ENCODE measurements at places on chromosomes 5 and 9.

DNA sequence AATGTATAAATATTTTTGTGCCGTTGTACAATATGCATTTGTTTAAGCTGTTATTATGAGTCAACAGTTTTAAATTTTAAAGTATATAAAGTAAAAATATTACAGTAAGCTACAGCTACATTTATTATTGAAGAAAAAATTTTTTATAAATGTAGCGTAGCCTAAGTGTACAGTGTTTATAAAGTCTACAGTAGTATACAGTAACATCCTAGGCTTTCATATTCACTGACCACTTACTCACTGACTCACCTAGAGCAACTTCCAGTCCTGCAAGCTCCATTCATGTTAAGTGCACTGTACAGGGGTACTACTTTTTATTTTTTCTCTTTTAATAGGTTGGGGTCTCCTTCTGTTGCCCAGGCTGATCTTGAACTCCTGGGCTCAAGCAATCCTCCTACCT, 30.6 kb downstream of the SIL1 start:
- DNase-seq, result no peak

- no peak for DNase-seq
Measured at GRCh38 chr9:124624735-124624992, 117.5 kb upstream of the NR5A1 start.

GRCh38 chr5:126926187-126926586, 104.2 kb downstream of the MARCHF3 start:
- DNase-seq, result no peak

DNA sequence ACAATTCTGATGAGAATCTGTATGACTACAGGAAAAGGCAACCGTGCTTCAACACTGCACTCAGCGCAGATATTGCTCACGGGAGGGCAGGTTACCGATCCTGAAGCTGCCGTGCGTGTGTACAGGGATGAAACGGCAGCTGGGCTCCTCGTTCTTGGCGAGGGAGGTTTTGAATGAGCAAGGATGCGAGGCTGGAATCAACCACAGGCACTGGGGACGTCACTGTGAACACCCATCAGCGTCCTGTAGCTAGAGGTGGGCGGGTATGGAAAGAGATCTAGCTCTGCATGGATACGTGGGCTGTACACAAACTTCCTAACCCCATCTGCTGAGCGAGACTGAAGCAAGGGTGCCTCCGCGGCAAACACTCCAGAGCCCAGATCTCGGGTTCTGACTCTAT, 84.3 kb upstream of the COL5A1 start:
- no peak for DNase-seq

DNA sequence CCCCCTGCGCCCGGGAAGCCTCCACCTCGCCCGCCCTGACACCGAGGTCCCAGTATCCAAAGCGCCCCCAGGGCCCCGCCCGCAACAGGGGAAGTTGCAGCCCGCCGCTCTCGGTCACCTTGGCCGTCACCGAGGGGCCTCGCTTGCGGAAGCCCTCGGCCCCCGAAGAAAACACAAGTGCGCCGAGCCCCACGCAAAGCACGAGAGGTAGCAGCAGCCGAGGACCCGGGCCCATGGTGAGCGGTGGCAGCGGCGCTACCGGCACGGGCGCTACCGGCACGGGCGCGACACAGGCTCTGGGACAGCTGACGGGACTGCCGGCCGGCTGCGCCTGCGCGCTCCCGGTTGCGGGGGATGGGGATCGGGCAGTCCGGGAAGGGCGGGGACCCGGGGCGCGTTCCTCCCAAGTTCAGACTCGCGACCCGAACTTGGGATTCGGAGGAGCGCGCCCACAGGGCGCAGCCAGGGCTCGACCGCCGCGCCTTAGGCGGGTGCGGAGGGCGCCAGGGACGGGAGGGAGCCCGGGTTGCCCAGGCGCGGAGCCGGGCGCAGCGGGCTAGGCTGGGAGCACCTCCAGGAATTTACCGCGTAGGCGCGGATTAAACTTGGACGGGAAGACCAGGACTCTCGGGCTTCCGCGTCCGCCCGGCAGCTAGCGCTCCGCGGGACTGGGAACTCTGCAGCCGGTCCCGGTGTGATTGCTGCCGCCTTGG, at the start of gene PPIC:
Gene PPIC, minus strand, starts transcription at position 335 of the 713 bp plus-strand sequence. Its CDS starts 100 bp downstream, at position 235.
- no peak for DNase-seq

DNA sequence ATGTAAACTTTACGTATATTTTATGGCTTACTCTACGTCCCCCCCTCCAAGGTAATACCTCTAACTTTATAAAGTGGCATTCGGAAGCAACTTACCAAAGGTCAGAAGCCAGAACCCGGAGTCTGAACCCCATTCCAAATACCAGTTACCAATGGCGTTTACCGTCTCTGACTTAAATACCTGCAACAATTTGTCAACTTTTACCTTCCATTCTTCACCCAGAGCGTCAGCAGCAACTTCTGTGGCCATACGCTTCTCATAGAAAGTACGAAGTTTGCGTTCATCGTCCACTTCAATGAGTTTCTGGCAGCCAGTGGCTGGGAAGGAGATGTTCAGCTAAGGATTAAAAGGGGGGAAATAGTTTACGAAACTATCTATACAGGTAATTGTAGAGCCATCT, 753 bp downstream of the RPS6 start:
- no peak for DNase-seq

- DNase-seq, result no peak
Measured at GRCh38 chr5:158569534-158569933, 530.2 kb downstream of the EBF1 start.
